D721Med (cell line): ENCODE measurements at places on chromosomes 4 and X.

- DNase-seq, result no peak
These were observed 38.0 kb downstream of the MAGEE2 start for GRCh38 chrX:75746891-75747639.

- DNase-seq, result no peak
These were observed 4.2 kb downstream of the MID1 start for GRCh38 chrX:10615931-10616774.

DNA sequence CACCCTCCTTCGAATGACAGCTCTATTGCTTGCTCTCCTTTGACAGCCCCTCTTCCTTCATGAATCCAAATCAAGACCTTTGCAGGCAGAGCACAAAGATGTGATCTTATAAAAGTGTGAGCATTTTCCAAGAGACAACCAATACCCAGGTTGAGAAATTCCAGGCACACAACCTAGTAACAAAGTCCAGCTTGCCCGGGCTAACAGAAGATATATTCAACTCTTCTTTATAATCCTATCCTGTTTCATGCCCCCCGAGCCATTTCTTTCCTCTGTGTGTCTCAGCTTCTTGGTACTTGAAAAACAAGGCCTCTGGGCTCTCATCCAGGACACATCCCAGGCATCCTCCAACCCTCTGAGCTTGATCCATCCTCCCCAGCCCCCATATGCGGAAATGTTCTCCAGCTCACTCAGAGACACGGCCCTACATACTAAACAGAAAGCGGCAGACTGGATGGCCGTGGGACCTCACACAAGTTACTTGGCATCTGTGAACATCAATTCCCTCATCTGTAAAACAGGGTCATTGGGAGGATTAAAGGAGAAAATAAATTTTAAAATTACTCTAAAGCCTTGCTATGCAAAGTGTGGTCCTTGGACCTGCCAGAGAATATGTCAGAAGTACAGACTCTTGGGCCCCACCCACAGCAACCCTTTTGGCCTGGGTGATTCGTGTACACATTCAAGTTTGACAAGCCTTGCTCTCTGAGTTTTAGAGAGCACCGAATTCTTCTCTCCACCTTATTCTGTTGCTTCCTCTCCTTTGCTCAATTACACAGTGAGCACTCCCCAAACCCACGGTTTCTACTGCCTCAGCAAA lies 627.0 kb downstream of the BCOR start:
- no peak for DNase-seq

GRCh38 chr4:125551967-125552366 lies 237.2 kb downstream of the FAT4 start:
- DNase-seq, result no peak

DNA sequence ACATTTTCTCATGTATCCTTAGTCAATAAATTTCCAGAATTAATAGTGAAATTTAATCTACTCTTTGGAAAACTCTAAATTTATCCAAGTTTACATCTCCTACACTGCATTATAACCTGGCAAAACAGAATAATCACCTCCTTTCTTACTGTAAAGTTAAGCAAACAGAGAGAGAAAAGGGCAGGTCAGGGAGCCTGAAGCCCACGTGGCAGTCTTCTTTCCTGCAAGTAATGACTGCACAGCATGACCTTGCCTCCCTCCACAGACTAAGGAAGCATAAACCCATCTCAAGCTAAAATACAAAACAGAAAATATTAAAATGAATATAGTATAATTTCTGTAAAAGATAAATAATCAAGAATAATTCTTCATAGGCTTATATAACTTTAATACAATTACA lies 1153.0 kb downstream of the C4orf33 start:
- DNase-seq, result no peak

GRCh38 chrX:138711399-138712347 lies at the start of gene FGF13:
Gene FGF13 (minus strand): TSS chrX:138711717. CDS start chrX:138711003, 714 bp downstream.
- DNase-seq, result no peak

DNA sequence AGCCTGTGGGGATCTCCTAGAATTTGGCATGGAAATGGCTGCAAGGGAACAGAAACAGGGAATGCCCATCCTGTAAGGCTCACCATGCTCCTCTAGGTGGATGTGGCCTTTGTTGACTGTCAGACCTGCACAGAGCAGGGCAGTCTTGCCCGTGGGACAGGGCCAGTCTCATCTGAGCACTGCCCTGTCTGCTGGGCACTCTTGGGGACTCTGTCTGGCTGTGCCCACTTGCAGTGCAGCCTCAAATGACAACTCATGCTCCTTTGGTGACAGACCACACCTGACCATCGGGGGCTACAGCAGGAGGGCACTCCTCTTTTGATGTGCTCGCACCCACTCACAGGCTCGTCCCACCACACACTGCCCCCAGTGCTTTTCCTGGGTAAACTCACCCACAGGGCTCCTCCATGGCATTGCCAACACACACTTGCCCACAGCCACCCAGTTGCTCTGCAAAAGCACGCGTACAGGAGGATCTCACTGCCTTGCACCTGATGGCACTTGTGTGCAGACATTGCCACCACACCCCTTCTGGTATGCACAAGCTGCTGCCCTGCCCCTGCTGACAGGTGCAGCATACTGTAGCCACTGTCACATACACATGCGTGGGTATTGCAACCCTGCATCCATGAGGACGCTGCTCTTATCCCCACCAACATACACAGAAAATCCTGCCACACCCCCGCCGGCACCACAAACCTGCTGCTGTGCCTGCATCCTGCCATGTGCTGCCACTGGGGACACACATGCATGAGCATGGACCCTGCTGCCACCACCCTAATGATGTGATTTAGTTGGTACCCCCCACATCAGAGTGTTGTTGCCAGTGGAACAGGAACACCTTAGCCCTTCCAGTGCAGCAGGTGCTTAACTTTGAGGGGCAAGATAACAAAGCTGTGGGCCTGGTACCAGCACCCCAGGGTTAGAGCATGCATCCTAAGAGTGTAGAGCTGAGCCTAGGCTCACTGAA lies 100.1 kb upstream of the ARHGEF9 start:
- DNase-seq, result no peak

DNA sequence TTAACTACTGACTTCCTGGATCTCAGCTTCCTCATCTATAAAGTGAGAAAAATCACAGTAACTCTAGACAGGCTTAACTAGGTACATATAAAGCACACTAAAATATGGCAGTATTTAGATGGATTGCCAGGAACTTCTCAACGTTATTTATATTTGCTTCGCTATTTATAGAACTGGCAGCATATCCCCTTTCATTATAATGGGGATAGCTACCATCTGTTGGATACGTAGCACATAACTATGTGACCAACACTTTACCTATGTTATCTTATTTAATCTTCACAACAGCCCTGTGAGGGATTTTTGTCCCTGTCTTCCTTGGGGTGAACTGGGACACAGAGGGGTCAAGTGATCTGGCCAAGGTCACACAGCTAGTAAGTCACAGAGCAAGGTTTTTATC lies 64.6 kb downstream of the ENPEP start:
- DNase-seq, result no peak

GRCh38 chr4:109589119-109589518 lies 29.1 kb downstream of the MCUB start:
- DNase-seq, result no peak

DNA sequence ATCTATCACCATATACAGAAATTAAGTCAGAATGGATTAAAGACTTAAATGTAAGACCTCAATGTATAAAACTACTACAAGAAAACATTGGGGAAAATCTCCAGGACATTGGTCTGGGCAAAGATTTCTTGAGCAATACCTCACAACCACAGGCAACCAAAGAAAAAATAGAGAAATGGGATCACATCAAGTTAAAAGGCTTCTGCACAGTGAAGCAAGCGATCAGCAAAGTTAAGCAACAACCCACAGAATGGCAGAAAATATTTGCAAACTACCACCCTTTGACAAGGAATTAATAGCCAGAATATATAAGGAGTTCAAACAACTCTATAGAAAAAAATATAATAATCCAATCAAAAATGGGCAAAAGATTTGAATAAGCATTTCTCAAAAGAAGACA lies 236.9 kb upstream of the EMCN start:
- DNase-seq, result no peak

- no peak for DNase-seq
These were observed 695 bp downstream of the MTM1 start for GRCh38 chrX:150569155-150569477.

- no peak for DNase-seq
These were observed 91.6 kb downstream of the MAGEB17 start for GRCh38 chrX:16258882-16259281.

GRCh38 chrX:52574416-52575275 lies 57.8 kb upstream of the XAGE1B start:
- DNase-seq, result no peak

GRCh38 chr4:117328333-117328732 lies 243.0 kb upstream of the TRAM1L1 start:
- no peak for DNase-seq

DNA sequence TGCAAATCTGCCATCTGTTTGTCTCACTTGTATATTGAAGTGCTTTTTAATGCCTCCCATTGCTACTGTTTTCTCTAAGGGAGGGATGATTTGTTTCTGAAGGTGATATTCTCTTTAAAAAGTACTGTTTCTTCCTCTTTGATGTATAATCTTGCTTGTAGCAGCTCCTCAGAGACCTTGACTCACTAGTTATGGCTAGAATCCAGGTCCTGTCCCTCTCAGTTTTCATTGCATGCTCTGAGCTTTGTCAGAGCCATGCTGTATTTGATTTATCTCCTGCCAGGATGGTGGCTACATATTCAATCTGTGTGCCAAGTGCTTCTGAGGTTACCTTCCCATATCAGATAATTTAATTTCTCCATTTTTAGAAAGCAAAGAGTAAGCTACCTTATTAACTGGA lies 56.0 kb downstream of the GLUD2 start:
- no peak for DNase-seq

DNA sequence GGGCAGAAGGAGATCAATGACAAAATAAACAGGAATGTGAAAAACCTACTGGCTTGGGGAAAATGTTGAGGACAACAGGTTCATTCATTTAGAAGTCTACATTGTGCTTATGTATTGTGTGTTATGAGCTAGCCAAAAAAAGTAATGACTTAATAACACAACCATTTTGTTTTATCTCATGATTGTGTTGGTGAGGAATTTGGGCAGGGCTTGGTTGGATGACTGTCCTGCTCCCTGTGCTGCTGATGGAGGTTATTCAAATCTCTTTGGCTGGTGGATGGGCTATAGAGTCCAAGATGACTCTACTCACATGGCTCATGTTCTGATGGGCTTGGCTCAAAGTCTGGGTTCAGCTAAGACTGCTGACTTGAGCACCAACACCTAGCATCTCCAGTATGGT lies 116.3 kb downstream of the HS3ST1 start:
- DNase-seq, result no peak

DNA sequence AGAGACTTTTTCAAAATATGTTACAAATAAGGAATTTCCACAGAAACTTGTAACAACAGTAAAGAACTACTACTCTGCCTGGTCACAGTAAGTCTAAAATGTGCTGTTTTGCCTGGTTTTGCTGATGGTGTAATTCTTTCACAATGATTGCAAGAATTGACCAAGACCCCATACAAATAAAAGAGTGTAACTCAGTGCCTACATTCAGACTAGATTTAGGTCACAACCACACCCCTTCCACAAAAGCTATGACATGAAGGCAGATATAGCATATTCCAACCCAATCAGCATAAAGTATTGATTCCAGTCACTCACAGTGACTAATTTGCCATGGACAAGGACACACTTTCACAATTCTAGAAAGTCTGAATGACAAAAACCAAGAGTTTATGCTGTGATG lies 53.7 kb upstream of the TMPRSS11F start:
- no peak for DNase-seq

DNA sequence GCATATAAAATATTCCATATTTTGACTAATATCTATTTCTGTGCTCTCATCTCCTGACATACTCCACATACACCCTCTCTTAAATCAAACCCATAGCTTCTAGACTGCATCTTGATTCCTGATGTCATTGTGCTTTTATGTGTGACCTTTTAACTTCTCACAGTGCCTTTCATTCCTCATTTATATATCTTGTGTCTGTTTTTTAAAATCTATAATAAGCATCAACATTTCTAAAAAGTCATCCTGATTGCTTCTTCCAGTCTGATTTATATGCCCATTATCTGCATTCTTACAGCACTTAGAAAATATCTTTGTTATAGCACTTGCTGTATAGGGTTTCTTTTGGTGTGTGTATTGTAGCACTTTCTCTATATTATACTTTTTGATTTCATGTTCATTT lies 190.1 kb upstream of the ITM2A start:
- DNase-seq, result no peak

DNA sequence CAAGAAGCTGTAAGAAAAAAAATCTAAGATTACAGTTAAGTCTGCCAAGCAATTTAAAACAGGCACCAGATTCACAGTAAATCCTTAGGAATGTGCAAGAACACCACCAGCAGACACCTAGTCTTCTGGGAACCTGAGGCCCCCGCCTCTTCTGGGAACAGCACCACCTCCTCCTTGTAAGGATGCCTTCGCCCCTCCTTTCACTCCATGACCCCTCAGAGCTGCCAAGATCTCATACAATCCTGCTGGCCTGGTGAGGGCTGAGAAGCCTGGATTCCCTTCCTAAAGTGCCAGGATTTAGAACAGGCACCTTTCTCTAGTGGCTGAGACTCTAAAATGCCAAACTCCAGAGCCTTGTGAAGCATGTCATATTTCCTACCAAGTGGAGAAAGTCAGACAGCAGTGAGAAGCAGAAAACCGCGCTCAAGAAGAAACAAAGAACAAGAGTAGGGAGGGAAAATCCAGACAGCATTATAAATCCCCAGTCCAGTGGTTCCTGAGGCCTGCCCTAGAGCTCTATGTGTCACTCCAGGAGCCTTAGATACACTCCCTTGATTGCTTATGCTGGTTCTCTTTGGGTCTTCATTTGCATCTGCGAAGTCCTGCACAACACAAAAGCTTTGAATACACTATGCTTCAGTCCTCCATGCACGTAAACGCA lies 166.4 kb downstream of the TSPAN5 start:
- DNase-seq, result no peak

GRCh38 chr4:25861951-25862410 lies 807 bp downstream of the SEL1L3 start:
- DNase-seq, result no peak

DNA sequence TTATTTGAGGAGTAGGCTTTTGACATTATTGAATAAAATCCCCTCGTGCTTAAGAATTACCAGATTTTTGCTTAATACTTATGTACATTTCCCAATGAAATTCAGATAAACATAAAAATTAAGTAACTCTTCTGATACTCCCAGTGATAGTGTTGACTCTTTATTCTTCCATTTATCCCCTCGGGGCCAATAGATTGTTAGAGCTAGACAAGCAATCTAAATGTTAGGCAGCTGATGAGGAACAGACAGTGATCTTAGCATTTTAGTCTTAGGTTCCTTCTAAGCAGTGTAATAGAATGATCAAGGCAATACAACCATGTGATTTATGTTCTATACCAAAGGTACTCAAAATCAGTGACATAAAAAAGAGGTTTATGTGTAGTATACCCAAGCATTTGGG lies 68.7 kb downstream of the USP9X start:
- DNase-seq, result no peak

DNA sequence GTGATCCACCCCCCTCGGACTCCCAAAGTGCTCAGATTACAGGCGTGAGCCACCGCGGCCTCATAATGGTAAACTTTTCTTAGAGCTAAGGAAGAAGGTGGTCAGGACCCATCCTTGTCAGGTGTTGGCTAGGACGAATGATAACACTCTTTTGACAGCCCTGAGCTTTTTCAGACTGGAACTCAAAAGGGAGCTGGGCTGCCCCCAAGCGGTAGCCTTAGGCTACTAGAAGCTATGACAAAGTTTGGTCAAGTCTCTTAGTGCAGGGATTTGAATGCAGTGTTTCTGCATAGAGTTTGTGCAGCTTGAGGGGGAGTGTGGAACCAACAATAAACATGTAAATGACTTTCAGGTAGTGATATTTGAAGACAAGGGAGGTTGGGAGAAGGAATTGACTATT lies 11.8 kb upstream of the HSD17B10 start:
- no peak for DNase-seq

GRCh38 chrX:152537373-152537772 lies 86.3 kb upstream of the GABRA3 start:
- no peak for DNase-seq
